Stimulated activated CD4-positive, alpha-beta T cell treated with anti-CD3 and anti-CD28 coated beads, TNF-alpha, amount 100 ng/mL, for 1 hour (primary cell): ENCODE measurements at places on chromosomes 2 and 18.

DNA sequence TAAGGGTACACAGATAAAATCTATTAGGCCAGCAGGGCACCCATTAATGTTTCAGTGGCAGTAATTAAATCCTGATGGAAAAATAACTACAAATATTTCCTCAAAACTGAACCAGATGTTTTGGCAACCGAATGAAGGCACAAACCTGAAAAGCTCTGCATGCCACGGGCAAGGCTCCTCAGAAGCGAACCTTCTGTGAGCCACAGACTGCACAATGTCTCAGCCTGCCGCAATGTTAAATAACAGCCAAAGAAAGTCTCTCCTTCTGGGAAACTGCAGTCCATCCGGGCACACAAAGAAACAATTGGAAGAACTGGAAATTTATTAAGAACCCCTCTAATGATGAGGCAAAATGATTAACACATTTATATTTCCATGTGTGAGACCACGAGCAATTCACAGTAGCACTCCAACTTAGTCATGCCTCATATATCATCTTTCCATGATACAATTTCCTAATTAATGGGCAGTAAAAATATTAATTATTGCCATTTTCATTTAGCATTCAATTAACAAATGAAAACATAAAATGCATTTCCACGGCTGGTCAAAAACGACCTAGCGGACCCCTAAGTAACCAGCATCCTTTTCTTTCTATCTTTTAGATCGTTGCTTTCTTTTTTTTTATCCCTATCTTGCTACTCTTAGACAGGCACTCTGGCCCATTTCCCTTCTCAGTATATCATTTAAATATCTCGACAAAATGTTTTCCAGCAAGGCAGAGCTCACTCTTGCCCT lies 237.5 kb downstream of the EPHA4 start:
- DNase-seq = no peak

DNA sequence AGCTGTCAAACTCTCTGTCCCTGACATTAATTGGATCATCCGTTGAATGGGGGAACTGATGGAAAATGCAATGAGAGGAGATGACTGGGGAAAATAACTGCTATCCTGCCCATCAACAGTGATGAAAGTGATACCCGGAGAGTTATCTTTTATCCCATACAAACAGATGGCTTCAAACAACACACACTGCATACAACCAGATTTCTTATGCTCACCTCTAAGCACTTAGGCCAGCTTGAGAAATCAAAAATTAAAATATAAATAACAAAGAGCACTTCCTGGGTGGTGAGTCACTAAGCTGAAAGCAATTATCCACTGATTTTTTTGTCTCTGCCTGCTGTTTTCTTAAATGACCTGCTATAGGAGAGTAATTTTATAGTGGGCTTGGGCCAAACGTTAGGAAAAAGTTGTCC lies 237.6 kb upstream of the RGPD4 start:
- DNase-seq = no peak

DNA sequence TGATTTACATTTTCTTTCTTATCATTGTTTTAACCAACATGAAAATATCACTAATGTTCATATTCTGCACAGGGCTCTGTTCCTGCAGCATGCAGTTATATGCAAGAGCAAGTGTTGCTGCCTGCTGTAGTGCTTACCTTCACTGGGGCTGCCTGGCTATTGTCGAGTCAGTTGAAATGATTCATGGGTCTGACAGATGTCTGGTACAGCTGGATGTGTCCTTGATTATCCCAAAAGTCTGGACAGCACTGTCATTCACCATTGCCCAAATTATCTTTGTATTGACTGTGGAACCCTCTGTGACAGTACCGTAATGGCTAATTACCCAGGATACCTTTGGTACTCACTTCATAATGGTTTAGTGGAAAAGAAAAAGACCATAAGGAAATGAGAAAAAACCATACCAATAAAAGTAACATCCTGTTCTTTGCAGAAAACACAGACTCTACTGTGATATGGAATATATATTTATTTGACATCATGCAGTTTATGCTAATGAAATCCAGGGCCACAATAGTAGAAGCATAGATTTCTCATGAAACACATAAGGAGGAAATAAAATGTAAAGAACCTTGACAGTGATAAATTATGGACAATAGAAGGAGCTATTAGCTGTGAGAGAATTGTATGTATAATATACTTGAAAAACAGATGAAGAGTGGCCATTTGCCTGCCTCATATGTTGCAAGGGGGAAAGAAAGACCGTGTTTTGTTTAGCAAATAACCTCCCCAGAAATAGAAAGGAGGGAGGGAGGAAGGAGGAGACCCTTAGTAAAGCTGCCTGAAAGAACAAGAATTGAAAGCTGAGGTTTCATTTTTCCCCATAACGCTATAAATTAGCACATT lies 249.8 kb upstream of the ATP5MC3 start:
- DNase-seq = no peak

GRCh38 chr2:73877071-73877802 lies 15.6 kb upstream of the ACTG2 start:
- no peak for DNase-seq
